ENCODE measurements at places on chromosomes 7 and 10. TPM values are rescaled to one million over a fixed set of nuclear protein-coding genes. Genes with fewer than 3 reads are reported as not detected.

GRCh38 chr7:135599471-135599870 lies 41.8 kb downstream of the NUP205 start:
- DNase-seq, result no peak

DNA sequence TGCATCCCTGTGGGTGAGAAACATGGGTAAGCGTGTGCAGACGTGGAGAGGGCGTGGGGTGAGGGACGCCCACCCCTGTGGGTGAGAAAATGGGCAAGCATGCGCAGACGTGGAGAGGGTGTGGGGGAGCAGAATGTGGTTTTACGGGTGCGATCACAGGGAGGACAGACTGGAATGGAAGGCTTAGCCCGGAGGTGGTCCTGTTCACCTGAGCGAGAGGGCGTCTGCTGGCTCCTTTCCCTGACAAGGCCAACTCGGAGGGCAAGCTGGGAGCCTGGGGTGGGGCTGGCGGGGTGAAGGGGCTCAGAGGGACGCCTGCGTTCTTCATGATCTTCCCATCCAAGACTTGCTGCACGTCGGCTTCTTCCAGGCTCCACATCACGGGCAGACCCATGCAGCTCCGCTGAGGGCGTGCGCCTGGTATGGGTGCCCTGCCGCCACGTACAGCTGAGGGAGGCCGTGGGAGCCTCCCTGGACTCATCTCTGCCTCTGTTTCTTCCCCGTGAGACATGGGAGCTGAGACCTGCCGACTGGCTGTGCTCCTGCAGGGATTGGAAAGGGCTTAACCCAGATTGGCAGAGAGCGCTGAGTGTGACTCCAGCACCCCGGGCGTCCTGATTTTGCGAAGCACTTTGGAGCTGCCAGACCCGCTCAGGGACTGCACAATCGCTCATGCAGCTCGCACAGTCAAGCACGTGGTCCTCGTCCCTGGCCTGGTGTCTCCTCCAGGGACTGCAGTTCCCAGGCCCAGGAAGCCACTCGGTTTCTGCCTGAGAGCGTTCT lies 74.3 kb upstream of the SHH start:
- DNase-seq, result no peak

DNA sequence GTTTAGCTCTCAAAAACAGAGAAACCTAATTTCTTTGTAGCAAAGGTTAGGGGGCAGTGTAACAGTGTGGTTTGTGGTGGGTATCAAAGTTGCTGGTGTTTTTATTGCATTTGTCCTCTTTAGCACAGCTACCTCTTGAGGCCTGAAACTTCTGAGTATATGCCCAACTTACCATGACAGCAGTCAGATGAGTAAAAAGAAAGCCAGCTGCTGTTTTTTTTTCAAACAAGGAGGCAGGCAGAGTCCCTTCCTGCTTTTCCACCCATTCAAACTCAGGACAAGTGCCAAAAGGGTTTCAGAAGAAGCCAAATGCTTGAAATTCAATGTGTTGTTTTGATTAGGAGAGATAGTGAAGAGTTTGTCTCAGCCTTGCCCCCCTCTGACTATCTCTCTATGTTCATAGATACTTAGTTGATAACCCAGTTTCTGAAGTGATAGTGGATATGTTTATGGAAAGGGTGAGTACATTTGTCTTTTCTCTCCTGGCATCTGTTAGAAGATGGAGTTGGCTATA lies 23.1 kb downstream of the GBF1 start:
- DNase-seq, result no peak

DNA sequence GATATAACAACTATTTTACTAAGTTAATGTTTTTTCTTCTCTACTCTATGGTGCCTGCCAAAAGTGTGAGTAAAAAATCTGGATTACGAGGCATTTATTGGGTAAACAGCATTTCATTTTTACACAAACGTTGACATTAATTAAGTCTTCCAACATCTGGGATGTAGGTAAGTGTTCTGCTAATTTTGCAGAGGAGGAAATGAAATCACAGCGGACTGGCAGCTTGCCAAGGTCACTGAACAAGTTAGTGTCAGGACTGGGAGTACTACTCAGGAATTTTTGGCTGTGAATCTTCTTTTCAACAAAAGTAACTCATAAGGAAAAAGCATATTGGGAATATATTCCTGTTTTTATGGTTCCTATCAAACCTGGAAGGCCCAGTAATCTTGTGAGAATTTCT lies 612.1 kb upstream of the FZD8 start:
- no peak for DNase-seq

PDIA4 gene
- 164 TPM for polyA plus RNA-seq

Data from right renal cortex interstitium (tissue), 3 donors.